Heart left ventricle (tissue), 16 donors: ENCODE measurements at places on chromosomes 5 and 9. TPM values are rescaled to one million over a fixed set of nuclear protein-coding genes. Genes with fewer than 3 reads are reported as not detected.

GRCh38 chr5:145981589-145982571 is 45.5 kb downstream of the SH3RF2 start:
- DNase-seq, result no peak

DNA sequence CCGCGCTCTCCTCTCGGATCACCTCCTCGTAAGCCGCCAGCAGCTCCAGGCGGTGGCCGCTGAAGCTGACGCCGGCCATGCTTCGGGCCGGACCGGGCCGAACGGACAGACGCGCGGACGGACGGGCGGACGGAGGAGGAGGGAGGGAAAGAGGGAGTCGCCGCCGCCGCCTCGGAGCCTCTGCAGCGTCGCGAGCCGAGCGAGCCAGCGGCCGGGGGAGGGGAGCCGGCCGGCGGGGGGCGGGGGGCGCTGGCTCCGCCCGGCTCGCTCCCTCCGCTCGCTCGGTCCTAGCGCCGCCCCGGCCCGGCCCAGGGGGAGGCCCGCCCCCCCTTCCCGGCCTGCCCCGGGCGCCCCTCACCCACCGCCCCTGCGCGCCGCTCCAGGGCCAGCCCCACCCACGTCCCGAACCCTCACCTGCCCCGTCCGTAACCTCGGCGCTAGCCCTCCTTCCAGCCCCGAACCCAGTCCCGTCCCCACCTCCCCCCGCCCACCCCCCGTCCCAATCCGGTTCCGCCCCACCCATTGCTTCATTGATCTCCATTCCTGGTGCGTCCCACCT is at the start of gene DBN1:
Gene DBN1, minus strand, starts transcription at position 192 of the 559 bp plus-strand sequence. Its CDS starts 113 bp downstream, at position 79.
- DNase-seq, result no peak

PALM2AKAP2 gene
- total RNA-seq, result 93.5 TPM

HMGCR gene
- total RNA-seq, result 6.0 TPM

OMD gene
- 10.2 TPM for total RNA-seq

GRCh38 chr9:78606001-78606379 is 309.1 kb downstream of the PSAT1 start:
- no peak for DNase-seq

ANKRD31 gene
- total RNA-seq, result 0.14 TPM

UBAC1 gene
- 104 TPM for total RNA-seq

- no peak for DNase-seq
Measured at GRCh38 chr5:22928821-22929482, 75.8 kb upstream of the CDH12 start.

DNA sequence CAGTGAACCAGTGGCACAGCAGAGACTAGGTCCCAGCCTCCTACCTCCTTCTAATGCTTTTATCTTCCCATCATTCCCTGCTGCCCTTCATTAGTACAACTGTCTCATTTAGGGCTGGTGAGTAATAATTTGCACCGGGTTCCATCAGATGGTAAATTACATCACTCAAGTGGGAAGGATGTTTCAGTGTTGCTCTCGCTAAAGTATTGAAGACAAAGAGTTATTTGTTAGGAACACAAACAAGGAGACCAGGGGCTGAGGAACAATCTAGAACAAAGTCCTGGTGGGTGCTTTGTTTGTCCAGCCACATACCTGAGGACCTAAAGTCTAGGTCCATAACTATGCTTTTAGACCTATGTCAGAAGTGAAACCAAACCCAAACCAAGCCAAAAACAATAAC is 52.4 kb downstream of the SEC61B start:
- no peak for DNase-seq

PCDHA11 gene
- not detected for total RNA-seq

DNA sequence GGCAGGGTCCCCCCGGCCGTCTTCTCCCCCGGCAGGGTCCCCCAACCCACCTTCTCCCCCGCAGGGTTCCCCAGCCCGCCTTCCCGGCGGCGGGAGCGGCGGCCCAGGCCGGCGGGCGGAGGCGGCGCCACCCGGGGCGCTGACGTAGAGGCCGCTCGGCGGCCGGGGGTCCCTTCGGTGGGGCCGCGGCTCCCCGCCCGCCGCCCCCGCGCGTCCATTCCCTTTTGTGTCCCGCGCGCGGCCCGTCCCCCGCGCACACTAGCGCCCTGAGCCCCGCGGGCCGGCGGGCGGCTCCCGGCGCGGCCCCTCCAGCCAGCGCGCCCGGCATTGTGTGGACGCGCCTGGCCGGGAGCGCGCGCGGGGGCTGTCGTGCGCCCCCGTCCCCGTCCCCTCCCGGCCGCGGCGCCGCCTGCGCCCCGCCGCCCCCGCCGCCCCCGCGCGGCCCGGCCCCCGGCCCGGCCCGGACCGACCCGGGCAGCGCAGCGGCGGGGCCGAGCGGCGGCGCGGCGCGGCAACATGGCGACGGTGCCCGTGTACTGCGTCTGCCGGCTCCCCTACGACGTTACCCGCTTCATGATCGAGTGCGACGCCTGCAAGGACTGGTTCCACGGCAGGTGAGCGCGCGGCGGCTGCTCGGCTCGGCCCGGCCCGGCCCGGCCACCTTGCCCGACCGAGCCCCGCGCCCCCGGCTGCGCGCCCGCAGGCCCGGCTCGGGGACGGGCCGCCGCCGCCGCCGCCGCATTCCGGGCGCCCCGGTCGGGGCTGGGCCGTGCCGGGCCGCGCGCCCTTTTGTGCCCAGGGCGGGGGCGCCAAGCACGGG is at the start of gene PHF2:
Gene PHF2, plus strand, starts transcription at position 327 of the 820 bp plus-strand sequence. Its CDS starts 190 bp downstream, at position 517.
- DNase-seq, result peak; percentile 48
